ENCODE measurements at places on chromosomes 2 and 18. TPM values are rescaled to one million over a fixed set of nuclear protein-coding genes. Genes with fewer than 3 reads are reported as not detected.

Gene TTN
- 3,257 TPM for total RNA-seq

Gene MPPE1
- 18.7 TPM for total RNA-seq

Gene FASTKD2
- total RNA-seq, result 22.2 TPM

Gene CFAP65
- total RNA-seq, result not detected

Gene APOB
- 20.1 TPM for total RNA-seq

Gene NEU4
- not detected for total RNA-seq

Gene TCF7L1
- total RNA-seq, result 3.1 TPM

Gene ALPI
- not detected for total RNA-seq

- DNase-seq, result no peak
Measured at GRCh38 chr2:188631037-188631809, 339.5 kb downstream of the GULP1 start.

DNA sequence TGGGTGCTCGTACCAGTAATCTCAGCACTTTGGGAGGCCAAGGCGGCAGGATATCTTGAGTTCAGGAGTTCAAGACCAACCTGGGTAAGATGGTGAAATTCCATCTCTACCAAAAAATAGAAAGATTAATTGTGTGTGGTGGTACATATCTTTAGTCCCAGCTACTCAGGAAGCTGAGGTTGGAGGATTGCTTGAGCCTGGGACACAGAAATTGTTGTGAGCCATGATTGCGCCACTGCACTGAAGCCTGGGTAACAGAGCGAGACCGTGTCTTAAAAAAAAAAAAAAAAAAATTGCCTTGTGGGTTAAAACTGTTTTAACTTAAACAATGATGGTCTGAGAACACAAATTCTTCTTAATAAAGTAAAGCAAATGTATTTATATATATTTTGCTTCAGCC lies 49.6 kb downstream of the ATP9B start:
- DNase-seq, result no peak

GRCh38 chr2:215861607-215862350 lies 151.6 kb downstream of the MREG start:
- no peak for DNase-seq

DNA sequence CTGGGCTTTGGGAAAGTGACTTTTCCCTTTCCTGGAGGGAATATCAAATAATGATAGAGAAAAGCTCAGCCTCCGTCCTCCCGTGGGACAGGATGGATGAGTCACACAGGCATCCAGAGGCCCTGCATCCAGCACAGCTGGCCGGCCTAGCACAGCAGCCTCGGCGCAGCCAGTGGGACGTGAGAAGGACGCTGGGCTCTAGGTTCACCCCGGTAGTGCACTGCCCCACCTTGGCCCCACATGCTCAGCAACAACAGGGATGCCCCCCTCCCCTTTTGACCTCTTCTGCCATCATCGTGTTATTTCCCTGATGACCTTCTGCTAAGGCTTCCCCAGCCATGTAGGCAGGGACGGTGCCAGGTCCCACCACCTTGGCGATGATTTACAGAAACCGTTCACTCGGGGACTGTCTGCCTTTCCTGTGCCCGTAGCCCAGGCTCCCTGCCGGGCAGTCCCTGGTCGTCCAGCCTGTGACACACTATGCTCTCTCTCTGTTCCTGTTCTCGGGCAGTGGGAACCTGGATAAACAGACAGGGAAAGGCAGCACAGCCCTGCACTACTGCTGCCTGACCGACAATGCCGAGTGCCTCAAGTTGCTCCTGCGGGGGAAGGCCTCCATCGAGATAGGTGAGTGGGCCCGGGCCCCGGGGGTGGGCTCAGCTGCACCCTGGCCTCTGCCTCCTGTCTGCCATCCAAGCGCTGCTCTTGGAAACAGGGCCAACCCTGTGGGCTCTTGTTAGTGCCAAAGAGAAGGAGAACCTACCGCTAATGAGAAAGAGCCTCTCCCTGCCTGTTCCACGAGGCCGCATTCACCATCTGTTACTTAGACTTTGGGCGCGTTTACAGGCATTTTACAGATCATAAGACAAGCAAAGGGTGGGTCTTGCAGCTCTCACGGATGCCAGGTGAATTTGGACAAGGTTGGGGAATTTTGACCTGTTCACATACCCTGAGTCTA lies 44.6 kb downstream of the ITGB1BP1 start:
- peak; percentile 86 for DNase-seq

GRCh38 chr2:230949966-230950873 lies 25.2 kb upstream of the GPR55 start:
- no peak for DNase-seq

GRCh38 chr2:641872-642815 lies 35.1 kb downstream of the TMEM18 start:
- peak; percentile 28 for DNase-seq

- no peak for DNase-seq
Measured at GRCh38 chr2:144082777-144083176, 437.1 kb downstream of the ZEB2 start.

- no peak for DNase-seq
Measured at GRCh38 chr2:202491514-202491913, 115.4 kb downstream of the BMPR2 start.

- no peak for DNase-seq
Measured at GRCh38 chr2:207235621-207236020, 69.9 kb upstream of the KLF7 start.

GRCh38 chr2:229620759-229621158 lies 93.6 kb downstream of the DNER start:
- DNase-seq, result no peak

GRCh38 chr18:12393998-12394397 lies 13.7 kb upstream of the PRELID3A start:
- no peak for DNase-seq

- DNase-seq, result no peak
Measured at GRCh38 chr2:88258208-88258607, 88.1 kb downstream of the THNSL2 start.

- no peak for DNase-seq
Measured at GRCh38 chr2:22897428-22897827, 487.6 kb upstream of the KLHL29 start.

GRCh38 chr2:67400560-67401485 lies 3.7 kb downstream of the ETAA1 start:
- DNase-seq, result no peak

DNA sequence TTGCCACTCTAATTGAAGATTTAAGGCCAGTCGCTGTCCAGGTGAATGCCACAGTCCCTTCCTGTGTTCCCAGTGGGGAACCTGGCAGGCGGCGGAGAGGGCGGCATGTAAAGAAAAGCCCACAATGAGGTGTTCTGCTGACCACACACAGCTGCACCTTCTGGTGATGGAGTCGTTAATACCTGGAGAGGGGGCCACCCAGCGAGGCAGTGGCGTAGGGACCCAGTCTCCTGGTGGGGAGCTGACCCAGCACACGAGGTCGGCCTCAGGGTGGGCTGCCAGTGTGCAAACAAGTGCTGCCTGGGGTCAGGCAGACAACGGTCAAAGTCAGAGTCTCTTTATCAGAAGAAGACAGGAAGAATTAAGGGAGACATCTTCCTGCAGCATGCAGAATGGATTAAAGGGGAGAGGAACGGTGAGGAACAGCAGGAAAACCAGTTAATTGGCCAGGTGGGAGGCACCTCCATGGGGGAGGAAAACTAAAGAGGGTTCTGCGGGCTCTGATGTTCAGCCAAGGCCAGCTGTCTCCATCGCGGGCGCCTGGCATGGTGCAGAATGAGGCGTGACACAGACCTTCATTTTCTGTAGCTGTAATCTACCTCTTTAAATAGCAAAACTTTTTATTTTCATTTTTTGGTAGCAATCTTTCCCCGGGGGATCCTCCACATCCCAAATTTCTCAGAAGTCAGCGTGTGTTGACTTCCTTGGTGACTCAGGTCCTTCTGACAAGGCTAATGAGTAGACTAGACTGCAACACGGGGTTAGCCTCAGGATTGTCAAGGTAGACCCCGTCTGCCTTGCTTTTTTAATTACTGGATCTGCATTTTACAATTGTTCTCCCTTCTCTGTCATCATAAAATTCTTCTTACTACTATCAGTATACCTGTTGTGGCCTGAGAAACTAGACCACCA lies 78.3 kb downstream of the SMAD7 start:
- no peak for DNase-seq

DNA sequence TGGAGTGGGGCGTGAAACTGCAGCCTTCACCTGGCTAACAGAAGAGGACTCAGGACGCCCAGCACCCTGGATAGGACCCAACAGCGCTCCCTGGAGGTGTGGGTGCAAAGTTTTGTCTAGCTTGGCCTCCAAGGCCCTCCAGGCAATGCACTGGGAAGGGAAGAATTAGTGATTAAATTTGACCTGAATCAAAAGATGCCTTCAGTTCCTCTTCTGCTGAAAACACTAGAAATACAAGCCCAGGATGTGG lies 779 bp upstream of the TRIB2 start:
- DNase-seq, result no peak

DNA sequence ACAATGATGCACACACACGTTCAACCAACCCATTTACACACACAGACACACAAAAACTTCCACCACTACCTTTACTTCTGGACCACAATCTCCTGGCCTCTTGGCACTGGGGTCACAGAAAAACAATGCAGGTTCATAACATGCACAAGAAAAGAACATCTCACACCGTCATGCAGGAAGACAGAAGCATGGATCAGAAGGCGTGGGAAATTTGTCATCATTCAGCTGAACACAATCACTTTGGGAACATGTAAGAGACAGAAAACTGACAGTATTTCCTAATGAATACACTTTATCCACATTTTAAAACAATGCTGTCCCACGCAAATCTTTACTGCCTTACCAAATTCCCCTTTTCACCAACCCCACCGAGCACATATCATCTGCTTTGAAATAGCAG lies 501.9 kb upstream of the KLHL29 start:
- no peak for DNase-seq

- no peak for DNase-seq
Measured at GRCh38 chr2:69013142-69013839, at the start of gene ANTXR1. Gene ANTXR1 (plus strand): TSS chr2:69013179. CDS start chr2:69013500, 321 bp downstream.

Measured in right atrium auricular region (tissue), 2 donors.